ENCODE measurements at places on chromosomes 7 and 10.

GRCh38 chr10:48835781-48836180, 103.9 kb downstream of the LRRC18 start:
- DNase-seq = peak; percentile 13

- DNase-seq = no peak
Observed at GRCh38 chr10:36540611-36541010, 584.8 kb upstream of the ANKRD30A start.

DNA sequence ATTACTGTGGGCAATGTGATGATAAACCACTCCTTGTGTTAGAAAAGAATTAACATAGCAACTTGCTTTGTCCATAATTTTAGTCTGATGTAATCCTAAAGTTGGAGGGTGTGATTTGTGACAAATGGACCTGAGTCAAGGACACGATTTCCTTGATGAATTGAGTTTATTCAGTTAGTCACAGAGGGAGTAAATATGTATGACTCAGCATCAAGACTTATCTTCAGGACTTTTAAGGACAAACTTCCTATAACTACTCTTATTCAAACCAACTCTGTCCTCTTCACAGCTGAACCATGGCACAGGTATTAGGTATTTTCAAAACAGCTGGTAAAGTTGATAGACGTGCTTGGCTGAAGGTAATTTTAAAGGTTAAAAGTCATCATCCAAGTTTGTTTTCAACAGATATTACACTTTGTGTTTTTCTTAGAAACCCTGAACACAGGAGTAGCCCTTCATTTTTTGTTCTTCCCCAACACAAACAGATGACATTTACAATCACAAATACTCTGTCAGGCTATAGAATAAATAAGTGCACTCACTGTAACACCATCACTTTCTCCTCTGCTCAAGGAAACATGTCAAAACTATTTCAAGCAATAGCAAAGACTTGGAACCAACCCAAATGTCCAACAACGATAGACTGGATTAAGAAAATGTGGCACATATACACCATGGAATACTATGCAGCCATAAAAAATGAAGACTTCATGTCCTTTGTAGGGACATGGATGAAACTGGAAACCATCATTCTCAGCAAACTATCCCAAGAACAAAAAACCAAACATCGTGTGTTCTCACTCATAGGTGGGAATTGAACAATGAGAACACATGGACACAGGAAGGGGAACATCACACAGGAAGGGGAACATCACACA, 54.5 kb downstream of the COA1 start:
- no peak for DNase-seq

GRCh38 chr7:132207211-132207610, 369.1 kb downstream of the PLXNA4 start:
- no peak for DNase-seq

DNA sequence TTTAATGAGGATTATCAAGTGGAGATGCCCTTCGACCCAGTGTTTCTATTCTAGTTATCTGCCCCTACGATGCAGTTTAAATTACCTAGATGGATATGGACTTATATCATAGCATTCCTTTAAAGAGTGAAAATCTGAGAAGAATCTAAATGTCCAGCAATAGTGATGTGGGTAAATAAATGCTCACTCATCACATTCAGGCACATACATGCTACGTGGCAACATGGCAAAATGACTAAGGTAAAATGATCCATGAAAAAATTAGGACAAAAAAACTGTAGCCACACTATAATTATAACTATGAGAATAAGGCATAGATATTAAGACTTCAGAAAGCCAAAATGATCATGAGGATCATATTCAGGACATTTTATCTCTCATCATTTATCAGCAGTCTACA, 82.4 kb upstream of the PDE1C start:
- DNase-seq = no peak

DNA sequence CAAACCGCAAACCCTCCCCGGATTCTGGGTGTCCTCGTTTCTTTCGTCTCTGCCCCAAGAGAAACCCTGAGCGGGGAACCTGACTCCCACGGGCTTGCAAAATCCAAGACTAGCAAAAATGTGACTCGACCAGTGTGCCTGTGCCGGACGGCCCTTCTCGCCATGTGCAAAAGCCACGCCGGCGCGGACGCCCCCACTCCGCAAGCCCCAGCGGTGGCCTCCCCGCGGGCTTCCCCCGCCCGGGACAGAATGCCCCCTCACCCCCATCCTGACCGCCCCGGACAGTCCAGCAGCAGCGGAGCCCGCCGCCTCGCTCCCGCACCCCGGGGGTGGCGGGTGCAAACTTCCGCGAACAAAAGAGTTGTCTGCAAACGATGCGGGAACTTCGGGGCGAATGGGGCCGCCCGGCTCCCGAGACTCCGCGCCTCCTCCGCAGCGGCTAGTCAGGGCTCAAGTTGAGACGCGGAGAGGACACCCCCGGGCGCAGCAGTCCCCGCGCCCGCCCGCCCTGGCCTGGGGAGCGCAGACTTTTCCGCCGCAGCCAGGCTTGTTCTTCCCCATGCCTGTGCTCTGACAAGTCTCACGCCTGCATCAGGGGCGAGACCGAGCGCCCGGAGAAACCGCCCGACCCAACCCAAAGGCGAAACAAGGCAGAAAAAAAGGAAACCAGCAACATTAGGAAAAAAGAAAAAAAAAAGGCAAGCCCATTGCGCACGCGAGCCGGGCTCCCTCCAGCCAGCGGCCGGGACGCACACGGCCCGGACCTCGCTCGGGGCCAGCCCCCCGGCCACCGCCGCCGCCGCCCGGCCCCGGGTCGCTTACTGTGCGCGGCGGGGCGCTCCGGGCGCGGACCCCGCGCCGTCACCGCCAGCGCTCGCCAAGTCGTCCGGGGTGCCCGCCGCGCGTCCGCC, 732 bp downstream of the FAM53B start:
- DNase-seq = no peak

- DNase-seq = no peak
Observed at GRCh38 chr10:77844713-77845445, 81.7 kb downstream of the DLG5 start.
